ENCODE measurements at places on chromosomes 5 and 9.

- no peak for DNase-seq
Observed at GRCh38 chr9:16727452-16728136, 142.9 kb downstream of the BNC2 start.

DNA sequence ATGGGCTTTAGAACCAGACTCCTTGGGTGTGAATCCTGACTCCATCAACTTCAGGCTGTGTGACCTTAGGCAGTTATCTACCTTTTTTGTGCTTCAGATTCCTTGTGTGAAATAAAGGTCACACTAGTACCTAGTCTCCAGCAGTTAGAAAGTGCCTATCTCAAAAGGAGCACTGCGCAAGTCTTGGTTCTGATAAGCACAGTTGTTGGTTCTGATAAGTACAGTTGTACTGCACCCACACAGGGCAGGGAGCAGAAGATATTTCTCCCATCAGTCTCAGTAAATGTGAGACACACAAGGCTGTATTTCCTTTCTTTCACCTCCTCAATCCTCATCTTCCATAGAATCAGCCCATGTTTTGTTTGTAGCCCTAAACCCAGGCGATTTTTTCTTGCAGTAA, 116.6 kb upstream of the DPYSL3 start:
- no peak for DNase-seq

GRCh38 chr9:137168573-137168903, 1.3 kb downstream of the LRRC26 start:
- no peak for DNase-seq

- no peak for DNase-seq
Observed at GRCh38 chr5:39360471-39361111, 3.7 kb downstream of the C9 start.

DNA sequence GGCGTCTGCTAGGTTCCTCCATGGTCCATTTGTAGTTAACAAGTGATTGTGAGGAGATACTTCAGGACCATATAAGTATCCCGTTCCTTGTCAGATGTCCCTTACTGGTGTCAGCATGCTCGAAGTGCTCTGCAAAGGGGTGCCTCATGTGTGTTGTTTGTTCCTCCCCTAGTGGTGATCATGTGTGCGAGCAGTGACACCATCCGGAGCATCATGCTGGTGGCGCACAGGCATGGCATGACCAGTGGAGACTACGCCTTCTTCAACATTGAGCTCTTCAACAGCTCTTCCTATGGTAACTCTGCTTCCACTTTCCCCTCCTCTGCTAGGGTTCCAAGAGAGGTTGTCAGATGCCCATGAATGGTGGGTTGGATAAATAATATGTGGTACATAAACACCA, 13.4 kb downstream of the NPR3 start:
- no peak for DNase-seq

DNA sequence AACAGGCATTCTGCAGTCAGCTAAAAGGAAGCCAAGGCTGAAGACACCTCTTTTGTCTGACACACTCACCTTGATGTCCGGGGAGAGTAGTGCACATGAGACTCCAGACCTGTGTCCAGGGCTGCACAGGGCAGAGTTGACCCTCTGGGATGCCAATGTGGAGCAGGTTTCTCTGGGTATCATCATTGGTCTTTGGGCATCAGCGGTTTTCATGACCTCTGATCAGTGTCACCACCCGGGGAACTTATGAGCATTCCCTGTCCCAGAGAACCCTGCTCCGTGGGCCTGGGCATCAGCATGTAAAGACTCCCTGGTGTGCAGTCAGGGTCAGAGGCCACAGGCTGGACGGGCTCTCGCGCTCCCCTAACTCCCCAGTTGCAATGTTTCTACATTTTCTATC, 80.2 kb downstream of the NSUN2 start:
- no peak for DNase-seq

DNA sequence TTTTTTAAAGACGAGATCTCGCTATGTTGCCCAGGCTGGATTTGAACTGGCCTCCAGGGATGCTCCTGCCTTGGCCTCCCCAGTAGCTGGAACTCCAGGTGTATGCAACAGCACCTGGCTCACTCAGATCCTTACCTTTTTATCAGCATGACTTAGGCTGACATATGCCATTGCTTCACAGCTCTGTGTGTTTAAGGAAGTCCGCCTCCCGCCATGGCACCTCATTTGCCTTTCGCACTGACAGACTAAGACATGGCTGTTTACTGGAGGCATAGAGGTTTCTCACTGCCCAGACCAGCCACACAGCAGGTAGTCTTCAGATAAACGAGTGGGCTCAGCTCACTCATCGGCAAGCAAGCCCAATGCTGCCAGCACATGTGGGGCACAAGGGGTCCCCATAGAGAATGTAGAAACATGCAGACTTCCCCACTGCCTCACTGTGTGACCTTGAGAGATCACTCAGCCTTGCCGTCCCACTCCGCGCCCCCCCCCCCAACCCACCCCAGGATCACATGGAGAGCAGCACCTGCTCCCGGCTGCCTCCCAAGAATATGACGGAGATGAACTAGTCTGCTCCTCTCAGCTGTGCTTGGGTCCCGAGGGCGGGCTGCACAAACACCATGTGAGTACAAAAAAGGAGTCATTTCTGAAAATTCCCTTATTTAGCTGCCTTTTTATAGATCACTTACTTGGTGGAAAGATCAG, 62.8 kb downstream of the DCP2 start:
- DNase-seq: no peak

GRCh38 chr5:131224387-131225201, 39.3 kb upstream of the CDC42SE2 start:
- DNase-seq: no peak

- DNase-seq: no peak
Observed at GRCh38 chr9:103152473-103152872, 157.3 kb downstream of the CYLC2 start.

- DNase-seq: no peak
Observed at GRCh38 chr5:22918511-22918910, 65.4 kb upstream of the CDH12 start.

GRCh38 chr5:141973871-141974595, 5.1 kb downstream of the RNF14 start:
- no peak for DNase-seq

DNA sequence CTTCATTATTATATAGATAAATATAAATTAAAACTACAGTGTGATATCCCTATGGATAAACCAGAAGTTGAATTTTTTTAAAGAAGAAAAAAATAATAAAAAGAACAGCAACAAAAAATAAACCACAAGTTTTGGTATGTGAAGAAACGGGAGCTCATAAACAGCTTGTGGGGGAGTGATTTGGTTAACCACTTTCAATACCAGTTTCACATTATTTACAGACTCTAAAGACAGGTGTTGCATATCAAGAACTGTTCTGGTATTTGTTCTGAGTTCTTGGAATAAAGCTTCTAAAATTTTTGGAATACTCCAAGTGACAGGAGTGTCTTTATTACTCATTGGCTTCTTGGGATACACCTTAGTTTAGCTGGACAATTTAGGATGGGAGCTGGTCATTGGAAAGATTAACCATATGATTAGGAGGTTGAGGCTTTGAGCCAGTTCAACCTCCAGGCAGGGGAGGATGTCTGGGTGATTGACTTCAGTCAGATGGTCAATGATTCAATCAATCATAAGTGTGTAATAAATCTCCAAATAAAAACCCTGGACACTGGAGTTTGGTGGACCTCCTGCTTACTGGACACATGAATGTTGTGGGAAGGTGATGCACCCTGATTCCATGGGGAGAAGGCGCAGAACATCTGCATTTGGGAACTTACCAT, 2223.1 kb upstream of the C9orf72 start:
- DNase-seq: no peak

DNA sequence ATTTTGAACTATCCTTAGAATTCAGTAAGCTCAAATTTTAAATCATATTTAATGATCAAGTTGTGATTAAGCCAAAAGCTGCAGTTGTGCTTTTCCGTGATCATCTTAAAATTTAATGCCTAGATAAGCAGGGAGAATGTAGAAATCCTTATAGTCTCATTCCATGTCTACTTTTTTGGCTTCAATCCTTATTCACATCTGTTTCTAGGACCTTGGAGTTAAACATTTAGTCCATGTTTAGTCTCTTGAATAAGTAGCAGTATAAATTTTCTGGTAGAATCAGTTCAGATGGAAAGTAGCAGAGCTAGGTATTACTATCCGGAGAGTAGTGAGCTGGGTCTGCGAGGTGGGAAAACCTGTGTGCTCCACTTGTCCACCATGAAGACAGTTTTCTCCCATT, 59.3 kb upstream of the RIOK2 start:
- no peak for DNase-seq

GRCh38 chr5:36147681-36148080, 4.0 kb downstream of the LMBRD2 start:
- DNase-seq: no peak

DNA sequence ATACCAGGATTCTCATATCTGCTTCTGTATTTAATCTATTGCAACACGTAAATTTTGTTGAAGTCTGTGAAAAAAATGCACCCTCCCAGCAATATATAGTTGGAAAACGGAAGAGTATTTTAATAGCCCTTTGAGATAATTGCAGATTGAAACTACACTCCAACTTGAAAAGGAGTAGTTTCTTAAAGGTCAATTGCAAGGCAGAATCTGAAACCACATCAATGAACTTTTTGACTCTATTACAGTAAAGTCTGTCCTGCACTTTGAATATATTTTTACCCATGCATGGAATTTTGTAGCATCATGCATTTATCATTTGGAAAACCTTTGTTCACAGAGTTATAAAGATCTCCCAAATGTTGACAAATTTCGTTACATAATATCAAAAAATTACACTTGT, 311.6 kb upstream of the NREP start:
- no peak for DNase-seq

DNA sequence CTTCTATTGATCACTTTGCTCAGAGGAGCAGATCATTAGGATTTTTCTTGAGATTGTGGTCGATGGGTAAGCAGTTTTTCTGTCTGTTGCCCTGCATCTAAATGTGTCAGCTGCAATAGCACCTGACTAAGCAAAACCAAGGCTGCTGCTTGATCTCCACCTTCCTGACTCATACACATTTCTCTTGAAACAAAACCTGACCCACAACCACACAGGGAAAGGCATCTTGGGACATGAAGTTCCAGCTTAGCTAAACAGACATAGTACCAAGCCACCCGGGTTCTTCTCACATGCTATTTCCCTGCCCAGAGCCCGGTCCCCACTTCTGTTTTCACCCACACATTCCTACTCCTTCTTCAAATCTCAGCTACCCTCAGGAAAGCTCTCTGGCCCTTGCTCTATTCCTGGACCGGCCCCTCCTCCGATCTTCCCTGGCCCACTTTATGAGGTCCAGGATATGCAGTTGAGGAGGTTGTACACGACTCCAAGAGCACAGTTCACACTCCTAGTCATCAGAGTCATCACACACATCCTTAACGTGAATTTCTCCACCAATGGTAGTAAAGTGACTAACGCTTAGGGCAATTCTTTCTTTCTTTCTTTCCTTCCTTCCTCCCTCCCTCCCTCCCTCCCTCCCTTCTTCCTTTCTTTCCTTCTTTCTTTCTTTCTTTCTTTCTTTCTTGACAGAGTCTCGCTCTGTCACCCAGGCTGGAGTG, 16.0 kb upstream of the ZBTB43 start:
- peak; percentile 85 for DNase-seq

DNA sequence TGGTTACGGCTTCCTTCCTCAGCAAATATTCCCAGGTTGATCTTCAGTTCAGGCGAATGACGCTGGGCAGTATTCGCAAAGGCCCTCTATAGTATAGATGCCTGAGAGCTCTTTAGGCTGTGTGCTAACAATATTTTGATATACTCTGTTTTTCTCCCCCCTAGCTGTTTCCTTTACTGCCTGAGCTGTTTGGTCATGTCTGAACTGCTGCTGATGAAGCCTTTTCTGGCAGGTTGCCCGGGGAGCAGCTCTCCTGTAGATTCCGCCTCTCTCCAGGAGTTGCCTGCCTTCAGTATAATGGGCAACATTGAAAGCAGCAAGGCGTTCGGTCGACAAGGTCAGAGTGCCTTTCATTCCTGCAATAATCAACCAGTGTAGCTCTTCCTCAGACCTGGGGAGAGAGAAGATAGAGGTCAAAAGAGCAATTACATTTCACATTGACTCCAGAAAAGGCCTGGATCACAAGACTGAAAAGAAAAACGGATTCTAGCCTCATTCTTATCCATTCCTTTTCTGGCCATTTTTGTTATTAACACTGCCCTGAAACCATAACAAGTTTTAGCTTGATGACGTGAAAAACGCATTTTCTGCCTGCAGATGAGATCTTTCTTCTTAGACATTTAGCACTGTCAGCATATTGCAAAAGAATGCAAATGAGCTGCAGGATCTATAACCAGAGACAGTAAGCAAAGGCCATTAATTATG, 60.1 kb upstream of the ZNF608 start:
- no peak for DNase-seq

GRCh38 chr5:68071282-68071632, 144.3 kb upstream of the PIK3R1 start:
- no peak for DNase-seq

DNA sequence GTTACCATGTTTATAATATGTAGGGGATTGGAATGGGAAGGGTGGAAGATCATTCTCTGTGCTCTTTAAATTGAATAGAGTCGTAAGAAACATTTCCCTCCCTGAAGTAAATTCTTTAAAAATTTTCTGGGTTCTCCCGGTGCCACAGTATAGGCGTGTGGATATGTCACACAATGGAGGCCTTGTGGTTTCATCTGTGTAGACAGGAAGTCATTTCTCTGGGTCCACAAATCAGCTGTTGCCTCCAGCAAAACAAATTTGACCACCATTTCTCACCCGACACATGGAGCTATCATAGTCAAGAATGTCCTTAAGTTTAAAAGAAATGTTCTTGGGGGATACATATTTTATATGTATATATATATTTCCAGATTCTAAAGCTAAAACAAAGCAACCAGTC, 17.4 kb downstream of the CEP78 start:
- no peak for DNase-seq

DNA sequence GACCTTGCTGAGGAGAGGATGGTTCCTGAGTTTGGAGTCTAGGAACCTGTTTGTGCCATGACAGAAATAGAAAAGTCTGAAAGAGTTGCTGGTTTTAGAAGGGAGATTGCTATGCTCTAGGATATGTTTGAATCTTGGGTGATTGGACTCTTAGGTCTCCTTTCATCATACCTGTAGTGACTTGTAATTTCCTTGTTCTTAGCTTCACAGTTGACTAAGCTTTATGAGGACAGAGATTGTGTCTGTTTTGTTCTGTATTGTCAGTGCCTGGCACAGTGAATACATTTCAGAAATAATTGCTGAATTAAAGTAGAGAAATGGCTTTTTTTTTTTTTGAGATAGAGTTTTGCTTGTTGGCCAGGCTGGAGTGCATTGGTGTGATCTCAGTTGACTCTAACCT, 31.5 kb downstream of the GAPVD1 start:
- no peak for DNase-seq

GRCh38 chr5:38591523-38591849, 35.0 kb upstream of the LIFR start:
- DNase-seq: no peak

DNA sequence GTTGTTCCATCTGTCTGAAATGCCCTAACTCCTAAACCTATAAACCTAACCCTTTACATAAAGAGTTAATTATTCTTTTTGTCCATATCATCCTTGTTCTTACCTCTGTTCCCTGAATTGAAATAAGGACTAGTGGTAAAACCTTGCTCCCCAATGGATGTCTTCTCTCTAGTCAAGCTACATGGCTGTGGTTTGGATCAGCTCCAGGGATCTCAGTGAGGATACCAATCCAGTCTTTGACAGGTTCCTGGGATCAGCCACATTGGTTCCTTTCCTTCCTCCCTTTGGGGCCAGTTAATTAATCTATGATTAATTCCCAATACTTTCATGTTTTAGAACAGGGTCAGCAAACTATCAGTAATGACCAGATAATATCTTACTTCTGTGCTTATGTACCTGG, 151.6 kb downstream of the SIL1 start:
- DNase-seq: no peak
